Mesothelial cell of epicardium (in vitro differentiated cells): ENCODE measurements at places on chromosomes 16 and 17. TPM values are rescaled to one million over a fixed set of nuclear protein-coding genes. Genes with fewer than 3 reads are reported as not detected.

GRCh38 chr16:89827383-89828198 lies 684 bp upstream of the SPIRE2 start:
- peaks cover 3% of the 10 kb centered on the region for H3K27me3 ChIP-seq
- DNase-seq: no peak
- H3K4me3 ChIP-seq: peak overlapping the region; percentile 71
- peaks cover 17% of the 10 kb centered on the region for H3K4me1 ChIP-seq
- H3K36me3 ChIP-seq: no peaks in the 10 kb centered on the region

- no peak overlapping the region for H3K4me3 ChIP-seq
- H3K27me3 ChIP-seq: no peaks in the 10 kb centered on the region
- H3K36me3 ChIP-seq: peaks cover 2% of the 10 kb centered on the region
- peaks cover 15% of the 10 kb centered on the region for H3K4me1 ChIP-seq
These were observed 5.0 kb upstream of the CAPN15 start for GRCh38 chr16:522320-523096.

DNA sequence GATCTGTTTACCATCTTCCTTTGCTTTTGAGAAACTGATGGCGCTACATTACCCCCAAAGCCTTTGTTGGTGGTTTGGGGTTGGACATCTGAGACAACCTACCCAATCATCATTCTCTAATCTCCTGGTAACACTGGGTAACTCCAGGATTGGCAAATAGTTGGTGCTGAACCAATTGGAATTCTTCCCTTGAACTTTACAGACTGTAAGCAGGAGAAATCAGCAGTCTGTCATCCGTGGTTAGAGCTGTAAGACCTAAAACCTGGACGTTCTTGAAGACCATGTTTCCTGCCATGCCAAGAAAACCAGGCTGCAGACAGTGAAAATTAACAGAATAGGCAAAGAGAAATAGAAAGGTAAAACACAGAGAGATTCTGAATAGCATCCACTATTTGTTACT lies 398.8 kb upstream of the SALL1 start:
- H3K4me1 ChIP-seq: peaks cover 2% of the 10 kb centered on the region
- peaks cover 41% of the 10 kb centered on the region for H3K27me3 ChIP-seq
- no peak overlapping the region for H3K27ac ChIP-seq
- no peaks in the 10 kb centered on the region for H3K36me3 ChIP-seq

- H3K4me3 ChIP-seq: no peak overlapping the region
- H3K27me3 ChIP-seq: peaks cover 25% of the 10 kb centered on the region
- H3K36me3 ChIP-seq: no peaks in the 10 kb centered on the region
- H3K4me1 ChIP-seq: peaks cover 5% of the 10 kb centered on the region
These were observed 8.2 kb upstream of the C16orf74 start for GRCh38 chr16:85759136-85759535.

DNA sequence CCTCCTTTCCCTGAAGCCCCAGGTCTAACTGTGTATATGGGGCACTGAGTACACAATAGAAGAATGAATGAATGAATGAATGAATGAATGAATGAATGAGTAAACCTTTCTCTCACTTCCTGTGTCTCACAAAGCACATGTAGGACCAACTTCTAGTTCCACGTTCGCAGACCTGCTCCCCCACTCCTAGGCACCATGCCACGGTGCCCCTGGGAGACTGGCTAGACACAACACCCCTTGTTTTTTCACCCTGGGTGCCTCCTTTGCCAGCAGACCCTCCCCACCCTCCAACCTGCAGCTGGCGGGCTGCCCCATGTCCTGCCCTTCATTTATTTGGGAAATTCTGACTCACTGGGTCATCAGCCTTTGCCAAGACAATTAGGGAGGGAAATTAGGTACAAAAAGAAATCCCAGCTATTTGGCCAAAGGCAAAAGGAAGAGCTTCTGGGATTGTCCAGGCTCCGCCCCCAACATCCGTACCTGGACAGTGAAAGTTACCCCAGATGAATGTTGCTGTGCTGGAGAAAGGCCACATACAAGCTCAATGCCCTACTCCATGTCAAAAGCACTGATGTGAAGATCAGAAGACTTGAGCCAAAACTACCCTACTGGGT lies 7.7 kb downstream of the CES1 start:
- no peak for DNase-seq
- H3K27ac ChIP-seq: no peak overlapping the region
- H3K4me3 ChIP-seq: no peak overlapping the region
- H3K27me3 ChIP-seq: peaks cover 54% of the 10 kb centered on the region
- no peaks in the 10 kb centered on the region for H3K4me1 ChIP-seq
- no peaks in the 10 kb centered on the region for H3K36me3 ChIP-seq

ALOX15 gene
- 0.18 to 0.45 TPM (median 0.36 TPM) in 3 replicates for total RNA-seq
